ENCODE measurements at places on chromosomes 11 and 22.

- no peak for DNase-seq
Measured at GRCh38 chr22:31140746-31141145, 438 bp upstream of the PLA2G3 start.

- DNase-seq, result no peak
Measured at GRCh38 chr11:83007477-83007876, 64.2 kb downstream of the RAB30 start.

DNA sequence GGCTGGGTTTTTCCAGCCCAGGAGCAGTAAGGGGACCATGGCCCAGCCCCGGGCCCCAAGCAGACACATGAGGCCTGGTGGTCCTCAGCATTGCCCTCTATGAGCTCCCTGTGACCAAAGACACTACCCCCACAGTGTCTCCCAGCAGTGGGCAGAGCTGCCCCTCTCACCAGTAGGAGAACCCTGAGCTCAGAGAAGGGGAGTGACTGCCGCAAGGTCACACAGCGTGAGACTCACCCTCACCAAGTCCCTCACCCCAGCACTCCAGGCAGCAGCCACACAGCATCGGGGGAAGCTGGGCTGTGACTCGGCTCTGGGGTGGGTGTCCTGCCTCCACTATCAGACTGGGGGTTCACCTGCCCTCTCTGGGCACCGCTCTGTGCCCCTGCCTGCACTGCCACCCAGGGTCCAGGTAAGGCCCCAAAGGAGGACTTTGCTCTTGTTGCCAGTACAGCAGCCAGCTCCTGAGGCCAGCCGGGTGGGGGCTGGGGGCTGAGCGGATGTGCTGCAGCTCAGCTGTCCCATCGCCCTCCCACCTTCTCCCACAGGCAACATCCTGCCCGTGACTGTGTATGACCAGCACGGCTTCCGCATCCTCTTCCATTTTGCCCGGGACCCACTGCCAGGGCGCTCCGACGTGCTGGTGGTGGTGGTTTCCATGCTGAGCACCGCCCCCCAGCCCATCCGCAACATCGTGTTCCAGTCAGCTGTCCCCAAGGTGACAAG, 7.9 kb upstream of the SH3BP1 start:
- DNase-seq, result no peak

DNA sequence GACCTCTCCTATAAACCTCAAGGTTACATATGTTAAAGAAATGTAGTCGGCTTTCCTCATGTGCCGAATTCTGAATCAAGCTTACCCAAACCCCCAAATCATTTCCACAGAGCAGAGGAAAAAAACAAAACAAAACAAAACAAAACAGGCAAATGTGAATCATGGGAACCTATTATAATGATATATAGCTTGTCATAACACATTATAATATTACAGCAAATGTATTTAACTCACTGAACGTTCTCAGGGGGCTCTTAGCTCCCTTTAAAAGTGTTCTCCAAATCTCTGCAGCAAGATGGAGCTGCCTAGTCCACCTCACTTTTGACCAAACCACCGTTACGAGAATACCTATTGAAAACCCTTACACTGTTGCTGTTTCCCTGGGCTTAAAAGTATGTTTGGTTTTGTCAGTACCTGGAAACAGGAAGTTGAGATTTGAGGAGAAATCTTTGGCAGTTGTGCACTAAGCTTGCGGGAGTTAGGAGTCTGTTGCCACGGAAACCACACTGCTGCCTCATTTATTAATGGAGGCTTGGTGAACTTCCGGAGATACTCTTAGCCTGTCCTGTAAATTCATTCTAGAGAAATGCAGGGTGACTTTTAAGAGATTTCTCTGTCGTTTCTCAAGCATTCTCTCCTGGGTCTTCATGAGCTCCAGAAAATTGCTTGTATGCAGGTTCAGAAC, 167.0 kb upstream of the RASSF10 start:
- no peak for DNase-seq

GRCh38 chr22:35477911-35478582, 62.6 kb upstream of the RASD2 start:
- DNase-seq, result no peak

- no peak for DNase-seq
Measured at GRCh38 chr22:17783312-17783711, 9.0 kb upstream of the BID start.

Measured in stimulated activated CD4-positive, alpha-beta T cell treated with anti-CD3 and anti-CD28 coated beads, Interleukin-4, amount 100 ng/mL, for 4 hours (primary cell).